Esophagus squamous epithelium (tissue), 5 donors: ENCODE measurements at places on chromosomes 12 and 14.

DNA sequence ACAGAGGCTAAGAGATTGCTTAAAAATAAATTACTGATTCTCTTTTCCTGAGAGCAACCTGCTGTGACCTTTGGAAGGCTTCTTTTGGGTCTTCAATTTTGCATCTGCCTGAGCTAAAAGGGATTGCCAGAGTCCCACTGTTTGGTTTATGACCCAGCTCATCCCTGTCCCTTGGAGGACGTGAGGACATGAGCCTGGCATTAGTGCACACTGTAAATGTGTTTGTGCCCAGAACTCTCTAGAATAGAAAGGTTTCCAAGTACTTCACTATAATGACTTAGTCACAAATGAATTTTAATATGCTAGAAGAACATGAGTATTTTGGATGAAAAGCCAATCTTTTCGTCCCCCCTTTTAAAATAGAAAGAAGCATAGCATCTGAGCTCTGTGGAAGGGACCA lies 47.1 kb upstream of the CDKN3 start:
- no peak for DNase-seq

DNA sequence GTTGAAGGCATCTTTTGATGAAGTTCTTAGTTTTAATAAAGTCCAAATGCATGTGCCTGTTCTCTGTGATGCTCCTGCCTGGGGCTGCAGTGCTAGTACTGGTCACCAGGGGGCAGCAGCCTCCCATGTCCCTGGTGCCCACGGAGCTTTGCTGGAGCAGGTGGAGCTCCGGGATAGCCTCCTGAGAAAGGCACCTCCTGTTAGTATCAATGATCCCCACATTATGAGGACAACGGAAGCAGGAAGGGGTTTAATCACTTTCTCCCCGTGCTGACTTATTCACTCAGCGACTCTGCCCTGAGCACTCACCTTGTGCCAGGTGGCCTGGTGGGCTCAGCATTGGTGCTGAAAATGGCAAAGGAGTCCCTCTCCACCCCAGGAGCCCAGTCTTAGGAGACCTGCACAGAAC lies 123.0 kb upstream of the PZP start:
- DNase-seq: no peak

DNA sequence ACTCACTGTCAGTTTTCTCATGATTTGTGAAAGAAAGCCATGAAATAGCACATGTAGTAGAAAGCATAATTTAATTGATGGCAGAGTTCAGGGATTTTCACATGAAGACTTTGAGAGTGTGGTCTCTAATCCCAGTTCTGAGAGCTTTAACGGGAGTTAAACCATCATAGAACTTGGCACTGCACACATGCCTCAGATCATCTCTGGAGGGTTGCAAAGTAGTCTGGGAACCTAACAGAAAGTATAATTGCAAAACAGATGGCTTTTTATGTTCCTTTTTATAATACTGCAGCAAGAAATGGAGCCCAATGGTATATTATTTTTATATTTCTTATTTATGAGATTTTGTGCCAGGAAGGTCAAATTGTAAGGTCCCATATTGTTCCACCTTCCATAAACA lies 77.9 kb downstream of the BHLHE41 start:
- no peak for DNase-seq

DNA sequence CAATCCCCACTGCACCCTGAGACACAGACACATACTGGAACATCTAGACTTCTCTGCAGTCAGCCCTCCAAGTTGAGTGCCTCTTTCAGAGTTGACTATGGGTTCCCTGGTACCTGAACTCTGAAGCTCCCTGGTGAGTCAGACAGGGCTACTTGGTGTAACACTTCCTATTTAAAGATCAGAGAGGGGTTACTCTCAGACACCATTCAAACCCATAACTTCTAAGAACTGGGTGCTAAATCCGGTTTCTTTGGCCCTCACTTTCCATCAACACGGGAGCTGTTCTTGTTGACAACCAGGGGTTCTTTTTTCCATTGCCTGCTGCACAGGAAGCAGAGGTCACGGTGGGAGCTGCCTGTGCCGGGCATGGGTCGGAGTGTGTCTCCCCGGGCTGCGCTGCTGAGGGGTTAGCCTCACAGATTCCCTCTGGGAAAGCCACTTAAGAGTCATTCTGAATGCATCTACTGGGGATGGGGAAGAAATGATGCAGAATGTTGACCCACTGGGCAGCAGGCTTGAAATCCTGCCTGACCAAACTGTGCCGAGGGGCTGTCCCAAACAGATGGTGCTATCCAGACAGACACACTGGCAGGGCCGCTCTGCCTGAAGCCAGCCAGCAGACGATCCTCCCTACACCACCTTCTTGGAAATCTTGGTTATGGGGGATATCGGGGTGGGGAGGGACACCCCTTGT lies 74.1 kb downstream of the PITPNM2 start:
- DNase-seq: no peak

GRCh38 chr14:33814010-33814409 lies 136.9 kb downstream of the EGLN3 start:
- DNase-seq: no peak

DNA sequence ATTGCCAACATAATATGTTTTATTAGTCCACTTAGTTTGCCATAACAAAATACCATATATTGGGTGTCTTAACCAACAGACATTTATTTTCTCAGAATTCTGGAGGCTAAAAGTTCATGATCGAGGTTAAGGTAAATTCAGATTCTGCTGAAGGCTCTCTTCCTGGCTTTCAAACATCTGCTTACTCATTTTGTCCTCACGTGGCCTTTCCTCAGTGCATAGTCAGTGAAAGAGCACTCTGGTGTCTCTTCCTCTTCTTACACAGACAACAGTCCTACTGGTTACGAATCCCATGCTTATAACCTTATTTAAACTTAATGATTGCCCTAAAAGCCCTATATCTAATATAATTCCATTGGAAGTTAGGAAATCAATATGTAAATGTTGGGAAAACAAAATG lies 479.7 kb downstream of the FSCB start:
- DNase-seq: no peak

- DNase-seq: no peak
These were observed 76.1 kb upstream of the KRR1 start for GRCh38 chr12:75587340-75588106.

- DNase-seq: no peak
These were observed 11.6 kb downstream of the OTX2 start for GRCh38 chr14:56798447-56799342.

- DNase-seq: no peak
These were observed 916.5 kb downstream of the TMEM121 start for GRCh38 chr14:106442857-106443256.

DNA sequence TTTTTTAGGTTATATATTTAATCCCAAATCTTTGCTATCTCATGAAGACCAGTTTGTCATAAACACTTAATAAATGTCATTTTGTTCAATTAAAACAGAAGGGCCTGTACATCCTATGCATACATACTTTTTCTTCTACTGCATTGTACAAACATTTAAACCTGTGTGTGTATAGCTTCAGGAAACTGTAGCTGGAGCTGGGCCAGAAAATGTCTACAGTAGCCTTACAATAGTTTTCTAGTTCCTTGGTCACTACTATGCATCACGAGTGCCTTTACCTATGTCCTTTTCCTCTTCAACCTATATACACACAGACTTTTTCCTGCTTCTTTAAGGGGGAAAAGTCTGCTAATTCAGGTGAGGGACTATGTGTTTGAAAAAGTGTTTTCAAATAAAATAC lies 302.8 kb downstream of the PAWR start:
- DNase-seq: no peak

GRCh38 chr12:49543914-49544815 lies 5.3 kb downstream of the KCNH3 start:
- no peak for DNase-seq

DNA sequence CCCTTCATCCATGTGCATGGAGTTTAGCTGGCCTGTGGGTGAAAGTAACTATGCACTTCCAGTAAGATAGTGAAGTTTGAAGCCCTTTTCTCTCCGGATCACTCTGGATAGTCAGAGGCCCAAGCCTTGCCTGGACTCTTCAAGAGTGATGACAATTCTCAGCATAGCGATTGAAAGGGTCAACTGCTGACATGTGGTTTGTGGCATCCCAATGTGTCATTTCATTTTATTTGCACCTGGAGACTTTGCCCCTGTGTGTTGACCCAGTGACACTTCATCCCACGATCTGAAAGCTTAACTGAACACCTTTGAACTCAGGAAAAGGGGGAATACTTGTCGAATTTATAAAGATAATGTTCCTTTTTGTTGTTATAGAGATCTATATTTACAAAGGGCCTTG lies 711.9 kb upstream of the TMEM132C start:
- no peak for DNase-seq

DNA sequence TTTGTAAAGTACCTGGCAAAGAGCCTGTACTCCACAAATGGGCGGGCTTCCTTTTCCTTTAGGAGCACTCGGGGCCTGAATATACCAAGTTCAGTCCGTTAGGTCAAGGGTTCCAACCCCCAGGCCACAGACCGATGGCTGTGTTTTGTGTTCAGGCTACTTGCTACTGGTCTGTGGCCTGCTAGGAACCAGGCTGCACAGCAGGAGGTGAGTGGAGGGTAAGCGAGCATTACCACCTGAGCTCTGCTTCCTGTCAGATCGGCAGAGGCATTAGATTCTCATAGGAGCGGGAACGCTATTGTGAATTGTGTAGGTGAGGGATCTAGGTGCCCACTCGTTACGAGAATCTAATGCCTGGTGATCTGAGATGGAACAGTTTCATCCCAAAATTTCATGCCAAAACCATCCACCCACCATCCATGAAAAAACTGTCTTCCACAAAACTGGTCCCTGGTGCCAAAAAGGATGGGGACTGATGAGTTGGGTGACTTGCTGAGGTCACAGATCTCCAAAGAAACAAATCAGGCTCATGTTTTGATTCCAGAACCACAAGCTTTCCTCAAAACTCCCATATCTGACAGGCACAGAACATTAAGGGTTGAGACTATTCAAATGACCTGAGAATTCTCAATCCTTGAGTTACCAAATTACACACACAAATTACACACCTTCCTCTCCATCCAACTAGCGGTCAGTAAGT lies 4.2 kb downstream of the CSRP2 start:
- no peak for DNase-seq

- DNase-seq: no peak
These were observed 92.7 kb upstream of the DNM1L start for GRCh38 chr12:32586390-32586789.

- DNase-seq: no peak
These were observed 4.2 kb upstream of the KLC1 start for GRCh38 chr14:103624860-103625259.
